Tibial artery (tissue), 4 donors: ENCODE measurements at places on chromosomes 7 and 10.

DNA sequence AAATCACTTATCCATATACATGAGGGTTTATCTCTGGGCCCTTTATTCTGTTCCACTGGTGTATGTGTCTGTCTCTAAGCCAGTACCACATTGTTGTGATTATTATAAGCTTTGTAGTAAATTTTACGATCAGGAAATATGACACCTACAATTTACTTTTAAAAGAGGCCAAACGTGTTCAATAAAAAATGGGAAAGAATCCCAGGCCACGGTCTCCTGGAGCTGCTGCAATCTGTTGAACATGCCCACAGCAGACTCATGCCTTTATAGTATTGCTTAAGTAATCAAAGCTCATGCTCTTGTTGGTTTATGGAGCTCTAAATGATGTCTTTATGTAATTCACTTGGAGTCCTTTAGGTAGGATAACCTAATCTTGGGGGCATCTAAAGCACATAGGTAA lies 273.0 kb downstream of the ZMYND11 start:
- DNase-seq = no peak

GRCh38 chr10:16348891-16349290 lies 87.9 kb upstream of the PTER start:
- DNase-seq = no peak

GRCh38 chr7:42203336-42203735 lies 33.7 kb downstream of the GLI3 start:
- DNase-seq = no peak

DNA sequence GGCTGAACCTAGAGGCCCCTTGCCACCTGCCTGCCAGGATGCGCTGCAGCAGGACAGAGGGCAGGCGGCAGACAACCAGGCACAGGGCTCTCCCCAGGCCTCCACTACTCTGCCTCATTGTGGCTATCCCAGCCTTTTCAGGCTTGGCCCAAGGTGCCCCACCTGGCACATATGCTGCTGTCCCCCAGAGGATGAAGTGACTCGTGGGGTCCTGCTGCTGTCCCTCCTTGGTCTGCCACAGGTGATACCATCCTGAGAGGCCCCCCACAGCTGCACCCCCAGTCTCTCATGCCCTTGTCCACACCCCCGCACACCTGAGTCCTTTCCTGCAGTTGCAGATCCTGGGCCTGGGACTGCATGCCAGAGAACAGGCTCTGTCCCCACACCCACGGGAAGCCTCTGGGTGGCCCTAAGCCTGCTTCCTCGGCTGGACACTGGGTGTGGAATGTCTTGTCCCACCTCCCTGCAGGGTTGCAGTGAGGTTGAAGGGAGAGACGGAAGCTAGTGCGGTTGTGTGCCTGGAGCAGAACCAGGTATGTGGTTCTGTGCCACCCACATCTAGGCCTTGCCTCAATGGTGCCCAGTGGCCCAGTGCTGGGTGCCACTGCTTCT lies 55.3 kb downstream of the RASGEF1A start:
- DNase-seq = no peak

- no peak for DNase-seq
Observed at GRCh38 chr7:80060218-80060806, 74.3 kb upstream of the GNAI1 start.
